Skin of body (tissue), 3 donors: ENCODE measurements at places on chromosomes 12 and 14. TPM values are rescaled to one million over a fixed set of nuclear protein-coding genes. Genes with fewer than 3 reads are reported as not detected.

PRPH gene
- total RNA-seq: 0.99 TPM

DNA sequence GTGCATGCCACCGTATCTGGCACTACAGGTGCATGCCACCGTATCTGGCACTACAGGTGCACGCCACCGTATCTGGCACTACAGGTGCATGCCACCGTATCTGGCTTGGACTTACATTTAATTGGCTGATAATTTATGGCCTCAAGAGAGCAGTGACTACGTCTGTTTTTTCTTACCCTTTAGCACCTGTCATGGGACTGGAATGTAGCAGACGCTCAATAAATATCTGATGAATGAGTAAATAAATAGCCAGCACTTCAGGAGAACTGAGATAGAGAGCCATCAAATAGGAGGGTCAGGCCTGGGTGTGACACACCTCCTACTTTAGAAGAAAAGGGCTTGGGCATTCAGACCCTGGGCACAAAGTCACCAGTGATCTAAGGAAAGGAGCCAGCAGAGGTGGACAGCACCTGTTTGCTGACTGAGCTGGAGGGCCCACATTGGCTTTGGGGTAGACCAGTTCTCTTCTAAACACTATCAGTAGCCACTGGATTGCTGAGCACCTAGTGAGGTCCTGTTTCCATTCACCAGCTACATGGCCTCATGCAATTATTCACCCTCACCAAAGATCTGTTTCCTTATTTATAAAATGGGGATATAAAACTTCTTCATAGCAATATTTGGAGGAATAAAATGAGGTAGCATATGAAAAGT lies 50.1 kb downstream of the RFX4 start:
- DNase-seq: no peak

DNA sequence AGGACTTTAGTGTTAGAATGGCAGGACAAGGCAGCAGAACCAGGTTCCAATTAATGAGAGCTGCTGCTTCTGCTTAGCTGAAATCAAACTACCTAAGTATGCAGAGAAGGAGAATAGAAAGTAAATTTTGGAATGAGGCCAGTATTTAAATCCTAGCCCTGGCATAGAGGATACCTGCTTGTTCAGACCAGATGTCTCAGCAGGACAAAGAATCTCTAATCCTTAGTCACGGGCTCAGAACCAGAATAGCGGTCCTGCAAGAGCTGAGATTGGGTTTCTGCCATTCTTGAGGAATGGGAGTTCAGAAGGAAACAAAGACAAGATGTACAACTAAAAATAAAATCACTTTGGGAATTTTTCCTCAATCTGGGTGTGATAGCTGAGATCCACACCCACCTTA lies 550.8 kb upstream of the TMEM132C start:
- no peak for DNase-seq

GRCh38 chr12:61514016-61514415 lies 746.2 kb upstream of the USP15 start:
- DNase-seq: no peak
